Trophoblast cell (in vitro differentiated cells and primary cell): ENCODE measurements at places on chromosomes 4 and X.

DNA sequence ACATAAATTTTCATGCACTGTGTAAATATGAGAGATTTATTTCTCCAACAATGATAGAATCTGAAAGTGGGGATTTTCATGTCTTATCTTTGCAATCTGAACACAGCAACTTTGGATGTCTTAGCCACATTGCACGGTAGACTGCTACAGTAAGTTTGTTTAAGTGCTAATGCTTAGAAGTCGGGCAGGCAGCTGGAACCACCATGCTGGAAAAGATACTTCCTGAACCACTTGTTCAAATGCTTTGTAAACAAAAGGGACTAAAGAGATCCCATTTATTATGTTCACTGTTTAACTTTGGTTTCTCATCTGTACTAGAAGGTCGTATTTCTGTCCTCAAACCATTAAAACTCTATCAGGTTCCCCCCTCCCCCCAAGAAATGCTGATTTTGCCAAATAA is 555.9 kb upstream of the DIPK2B start:
- DNase-seq = no peak

GRCh38 chr4:20426028-20426427 is 174.3 kb downstream of the SLIT2 start:
- no peak for DNase-seq

DNA sequence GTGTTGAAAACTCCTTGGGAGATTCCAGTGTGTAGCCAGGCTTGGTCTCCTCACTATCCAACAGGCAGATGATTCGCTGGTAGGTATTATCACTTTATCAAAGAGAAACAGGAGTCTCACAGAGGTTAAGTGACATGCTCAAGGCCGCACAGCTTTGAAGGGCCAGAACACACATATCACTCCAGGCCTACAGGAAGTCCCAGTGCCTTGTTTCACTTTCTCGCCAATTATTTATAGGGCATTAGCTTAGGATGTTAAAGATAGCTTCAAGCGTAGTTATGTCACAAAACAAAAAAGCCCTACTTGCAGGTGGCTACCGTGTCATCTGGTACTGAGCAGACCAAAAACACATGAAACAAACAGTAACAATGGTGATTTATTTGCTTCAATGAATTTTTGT is 13.2 kb downstream of the ATP8A1 start:
- DNase-seq = no peak

- DNase-seq = no peak
These were observed 12.4 kb upstream of the ARHGAP36 start for GRCh38 chrX:131045726-131046125.

GRCh38 chr4:2078584-2078983 is 19.5 kb downstream of the NAT8L start:
- DNase-seq = no peak

DNA sequence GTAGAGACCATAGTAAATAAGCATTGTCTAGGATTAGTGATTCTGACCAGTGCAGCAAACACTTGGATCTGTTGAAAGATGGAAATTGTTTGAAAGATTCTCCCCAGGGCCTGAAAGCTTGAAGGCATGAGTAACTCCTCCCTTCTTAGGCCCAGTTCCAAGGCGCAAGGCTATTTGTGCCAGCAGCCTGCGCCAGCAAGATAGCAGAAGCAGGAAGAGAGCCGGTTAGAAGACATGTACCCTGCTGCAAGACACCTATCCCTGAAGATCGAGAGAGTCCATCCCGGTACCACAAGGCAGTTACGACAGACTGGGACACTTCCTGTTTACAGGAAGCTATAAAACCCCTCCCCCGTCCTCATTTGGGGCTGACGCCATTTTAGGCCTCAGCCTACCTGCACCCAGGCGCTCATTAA is 72.4 kb upstream of the JADE1 start:
- no peak for DNase-seq

- DNase-seq = no peak
These were observed 37.8 kb downstream of the LRP2BP start for GRCh38 chr4:185357733-185358440.

GRCh38 chr4:41120297-41121217 is 93.8 kb downstream of the APBB2 start:
- DNase-seq = no peak

GRCh38 chr4:48180234-48180633 is 46.2 kb upstream of the TXK start:
- no peak for DNase-seq
